HCT116 (cell line): ENCODE measurements at places on chromosomes 6 and 20. TPM values are rescaled to one million over a fixed set of nuclear protein-coding genes. Genes with fewer than 3 reads are reported as not detected.

SLC17A3 gene
- total RNA-seq, result not detected

MEI4 gene
- not detected for total RNA-seq

DNA sequence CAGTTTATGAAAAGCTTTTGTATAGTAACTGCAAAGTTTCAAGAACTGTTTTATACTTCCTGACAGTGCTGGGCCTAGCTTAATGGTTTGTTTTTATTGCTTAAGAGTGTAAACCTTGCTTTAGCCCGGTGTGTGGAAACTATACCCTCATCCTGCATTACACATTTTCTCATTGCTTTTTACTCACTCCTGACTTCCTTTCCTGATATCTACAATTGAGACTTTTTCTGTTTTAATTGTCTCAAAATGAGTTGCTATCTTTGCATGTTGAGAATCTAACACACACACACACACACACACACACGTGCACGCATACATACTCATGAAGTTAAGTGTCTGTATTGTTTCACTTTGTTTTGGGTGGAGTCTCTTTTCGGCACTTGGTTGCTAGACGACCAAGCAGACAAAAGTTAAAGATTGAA, 16.7 kb downstream of the BMP2 start:
- no peak overlapping the region for H3K27ac ChIP-seq
- no peak overlapping the region for H3K4me3 ChIP-seq

DNA sequence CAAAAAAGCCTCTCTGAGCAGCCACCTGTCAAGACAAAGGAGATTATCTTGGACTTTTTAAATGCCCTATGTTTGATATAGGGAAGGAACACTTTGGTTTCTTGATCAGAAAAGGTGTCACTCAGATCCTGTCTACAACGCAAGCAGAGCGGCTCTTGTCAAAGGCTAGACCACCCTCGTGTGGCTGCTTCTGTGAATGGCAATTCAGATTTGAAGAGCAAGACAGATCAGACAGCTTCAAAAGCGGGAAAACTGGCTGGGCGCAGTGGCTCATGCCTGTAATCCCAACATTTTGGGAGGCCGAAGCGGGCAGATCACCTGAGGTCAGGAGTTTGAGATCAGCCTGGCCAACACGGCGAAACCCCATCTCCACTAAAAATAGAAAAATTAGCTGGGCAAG, 10.1 kb upstream of the NXT1 start:
- no peak overlapping the region for H3K4me3 ChIP-seq
- H3K4me1 ChIP-seq, result no peaks in the 10 kb centered on the region
- H3K36me3 ChIP-seq, result no peaks in the 10 kb centered on the region
- H3K27ac ChIP-seq, result no peak overlapping the region
- DNase-seq, result peak; percentile 54

GRCh38 chr6:17962436-17963031, 24.9 kb downstream of the KIF13A start:
- H3K27me3 ChIP-seq, result no peaks in the 10 kb centered on the region
- peaks cover 11% of the 10 kb centered on the region for H3K4me1 ChIP-seq
- H3K27ac ChIP-seq, result no peak overlapping the region
- H3K36me3 ChIP-seq, result no peaks in the 10 kb centered on the region
